Pulmonary artery endothelial cell (primary cell): ENCODE measurements at places on chromosomes 12 and 14. TPM values are rescaled to one million over a fixed set of nuclear protein-coding genes. Genes with fewer than 3 reads are reported as not detected.

The NID2 gene
- total RNA-seq: 27.9 and 65.0 TPM in 2 replicates

GRCh38 chr14:67517083-67517482 lies 16.0 kb upstream of the PLEKHH1 start:
- DNase-seq: no peak

DNA sequence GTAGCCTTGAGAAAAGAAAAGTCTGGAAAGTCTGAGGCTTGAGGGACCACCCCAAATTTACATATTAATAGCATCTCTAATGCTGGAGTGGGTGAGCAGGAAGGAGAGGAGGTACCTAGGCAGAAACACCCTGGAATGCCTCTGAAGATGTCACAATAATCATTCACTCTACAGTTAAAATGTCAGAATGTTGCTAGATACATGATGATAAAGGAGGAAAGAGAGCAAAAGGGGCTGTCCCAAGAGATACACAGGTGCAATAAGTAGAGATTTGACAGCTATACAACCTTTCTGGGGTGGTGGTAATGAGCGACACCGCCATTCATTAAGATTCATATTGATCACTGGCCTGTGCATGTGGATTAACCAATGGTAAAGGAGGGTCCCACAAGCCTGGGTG lies 540.5 kb upstream of the FBXO33 start:
- no peak for DNase-seq

DNA sequence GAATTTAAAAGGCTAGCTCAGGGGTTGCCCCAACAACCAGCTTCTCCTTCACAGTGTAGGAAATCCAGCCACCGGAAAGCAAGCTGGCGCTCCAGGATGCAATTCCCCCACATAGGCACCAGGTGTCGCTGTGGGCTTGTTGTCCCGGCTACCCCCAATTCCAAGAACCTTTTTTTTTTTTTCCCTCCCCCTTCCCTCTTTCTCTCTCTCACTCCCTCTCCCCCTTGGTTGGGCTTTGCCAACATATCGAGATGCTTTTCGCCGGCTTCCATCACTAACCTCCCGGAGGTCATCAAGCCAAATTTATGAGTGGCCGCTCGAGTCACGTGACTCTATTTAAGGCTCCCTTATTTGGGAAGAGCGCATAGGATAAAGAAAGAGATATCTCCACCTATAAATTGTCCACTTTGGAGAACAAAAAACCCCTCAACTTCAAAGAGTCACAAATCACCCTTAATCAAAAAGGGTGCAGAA lies at the start of gene HOXC5:
TSS of gene HOXC5 (plus strand) at position 424 of the 474 bp plus-strand sequence. CDS start 73 bp downstream, outside the sequence.
- DNase-seq: no peak

DNA sequence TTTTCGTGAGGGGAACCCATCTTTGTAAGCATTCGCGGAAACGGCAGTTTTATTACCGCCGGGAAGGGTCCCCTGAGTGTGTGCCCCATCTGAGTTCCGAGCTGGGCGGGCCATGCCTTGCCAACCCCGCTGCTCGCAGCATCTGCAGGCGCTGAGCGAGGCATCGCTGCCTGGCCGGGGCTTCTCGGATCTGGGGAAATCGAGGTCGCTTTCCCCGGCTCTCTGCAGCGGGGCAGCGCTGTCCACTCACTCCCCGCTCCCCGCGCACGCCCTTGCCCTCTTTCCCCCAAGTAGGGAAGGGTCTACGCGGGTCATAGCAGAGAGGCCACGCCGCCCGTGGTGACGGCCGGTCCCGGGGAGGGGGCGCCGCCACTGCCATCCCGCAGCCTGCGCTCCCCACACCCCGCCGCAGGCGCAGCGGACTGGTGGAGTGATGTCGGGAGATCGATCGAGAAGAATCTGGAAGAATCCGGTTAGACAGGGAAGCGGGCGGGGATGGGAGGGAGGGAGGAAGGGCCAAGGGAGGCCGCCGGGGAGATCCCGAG lies 507 bp upstream of the FKBP4 start:
- no peak for DNase-seq

- no peak for DNase-seq
Observed at GRCh38 chr14:87524011-87524410, 469.0 kb downstream of the GALC start.

The USP44 gene
- 0.53 and 1.1 TPM in 2 replicates for total RNA-seq

The CEP83 gene
- 6.1 and 12.0 TPM in 2 replicates for total RNA-seq

The RNASE12 gene
- total RNA-seq: not detected in 2 replicates
